Renal cortex interstitium (tissue), 15 donors: ENCODE measurements at places on chromosomes 1 and 21.

DNA sequence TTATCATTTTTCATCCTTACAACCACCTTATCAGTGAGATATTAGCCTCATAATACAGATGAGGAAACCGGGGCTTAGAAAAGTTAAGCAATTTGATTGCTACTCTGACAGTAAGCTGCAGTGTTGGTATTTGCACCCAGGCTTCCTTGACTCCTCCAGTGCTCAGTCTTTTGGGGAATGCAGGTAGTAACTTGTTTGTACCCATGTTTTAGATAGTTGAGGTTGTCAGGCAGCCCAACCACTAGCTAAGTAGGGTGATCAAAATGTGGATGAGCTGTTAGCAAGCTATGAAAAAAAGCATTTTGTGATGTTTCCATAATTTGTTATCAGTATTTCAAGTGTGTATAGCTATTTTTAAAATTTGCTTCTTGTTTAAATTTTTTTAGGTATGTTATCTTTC lies 80.8 kb downstream of the SASS6 start:
- DNase-seq, result no peak

DNA sequence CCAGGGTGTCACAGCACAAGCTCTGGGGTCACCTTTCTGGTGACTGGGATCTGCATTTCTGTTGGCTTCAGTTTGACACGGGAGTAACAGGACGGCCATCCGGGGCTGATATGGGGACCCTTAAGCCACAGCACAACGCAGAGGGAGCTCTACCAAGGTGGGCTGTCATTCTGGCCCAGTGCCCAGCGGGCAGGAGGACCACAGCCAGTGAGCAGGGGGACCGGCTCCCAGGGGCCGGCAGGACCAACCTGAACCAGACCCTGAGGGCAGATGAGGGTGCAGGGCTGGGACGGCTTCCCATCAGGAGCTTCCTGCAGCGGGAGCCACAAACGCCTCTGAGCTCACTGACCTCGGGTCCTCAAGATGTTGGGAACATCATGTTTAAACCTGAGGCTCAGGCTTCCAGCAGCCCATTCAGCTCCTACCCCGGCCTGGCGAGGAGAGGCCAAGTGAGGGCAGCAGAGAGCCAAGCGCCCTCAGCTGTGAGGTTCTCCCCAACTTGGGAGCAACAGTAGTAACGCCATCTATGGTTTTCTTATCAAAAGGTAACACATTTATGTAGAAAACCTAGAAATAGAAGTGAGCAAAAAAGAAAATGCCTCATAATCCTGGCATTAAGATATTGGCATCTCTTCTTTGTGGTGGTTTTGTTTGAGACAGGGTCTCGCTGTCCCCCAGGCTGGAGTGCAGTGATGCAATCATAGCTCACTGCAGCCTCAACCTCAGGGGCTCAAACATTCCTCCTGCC lies 26.8 kb downstream of the TMEM201 start:
- DNase-seq, result no peak

DNA sequence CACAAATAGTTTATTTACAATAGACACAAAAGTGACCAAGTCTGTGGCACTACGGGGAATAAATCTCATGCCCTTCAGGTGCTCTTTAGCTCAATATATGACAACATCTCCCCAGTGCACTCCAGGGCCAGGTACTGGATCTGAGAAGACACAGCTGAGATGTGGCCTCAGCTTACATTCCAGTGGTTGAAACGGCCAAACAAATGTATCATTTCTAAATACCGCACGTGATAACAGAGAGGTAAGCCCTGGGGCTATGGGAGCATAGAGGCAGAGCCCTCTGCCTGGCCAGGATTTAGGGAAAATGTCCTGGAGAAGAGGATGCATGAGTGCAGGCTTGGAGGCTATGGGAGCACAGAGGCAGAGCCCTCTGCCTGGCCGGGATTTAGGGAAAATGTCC lies 630.5 kb downstream of the SMYD3 start:
- DNase-seq, result no peak

DNA sequence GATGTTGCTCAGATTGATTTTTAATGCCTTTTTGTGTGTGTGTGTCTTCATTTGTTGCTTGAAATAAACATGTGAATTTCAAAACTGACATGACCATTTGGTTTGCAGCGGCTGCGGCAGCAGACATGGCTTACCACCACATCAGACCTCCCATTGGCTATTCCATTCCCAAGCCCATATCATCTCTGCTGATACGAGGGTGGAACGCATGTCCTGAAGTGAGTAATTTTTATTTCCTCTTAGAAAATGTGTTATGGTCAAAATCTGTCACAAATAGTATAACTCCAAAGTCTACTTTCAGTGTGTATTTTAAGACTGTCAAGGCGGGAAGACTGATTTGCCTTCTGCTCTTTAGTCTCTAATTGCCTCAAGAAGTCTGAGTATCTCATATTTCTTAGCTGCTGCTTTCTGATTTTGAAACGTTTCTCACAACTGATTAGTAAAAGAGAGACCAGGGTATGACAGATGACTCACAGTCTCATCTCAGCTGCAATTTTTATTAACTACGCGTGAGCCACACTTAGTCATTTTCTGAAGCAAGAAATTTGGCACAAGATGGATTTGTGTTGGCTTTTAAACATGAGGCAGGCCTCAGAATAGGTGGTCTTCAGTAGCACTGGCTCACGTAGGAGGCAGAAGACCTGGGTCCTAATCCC lies 49.0 kb downstream of the LRRC53 start:
- no peak for DNase-seq

DNA sequence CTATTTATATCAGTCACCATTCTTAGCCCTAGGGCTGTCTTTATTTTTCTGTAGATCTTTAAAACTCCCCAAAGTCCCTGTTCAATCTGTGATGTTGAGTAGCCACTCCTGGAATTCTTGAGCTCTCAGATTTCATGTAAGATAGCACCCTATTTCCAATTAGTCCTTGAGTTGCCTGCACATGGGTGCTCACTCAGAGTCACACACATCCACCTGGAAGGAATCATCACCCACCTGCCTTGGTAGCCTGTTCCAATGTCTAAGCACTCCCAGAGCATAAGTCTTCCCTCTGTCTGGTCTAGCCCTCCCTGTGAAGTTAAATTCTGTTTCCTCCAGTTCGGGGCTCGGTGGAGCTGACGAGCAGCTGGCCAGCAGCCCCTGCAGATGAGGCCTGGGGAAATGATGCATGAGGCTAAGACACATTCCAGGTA lies 14.7 kb upstream of the ATF3 start:
- no peak for DNase-seq

- DNase-seq, result no peak
These were observed 25.9 kb upstream of the PEF1 start for GRCh38 chr1:31670593-31670964.

DNA sequence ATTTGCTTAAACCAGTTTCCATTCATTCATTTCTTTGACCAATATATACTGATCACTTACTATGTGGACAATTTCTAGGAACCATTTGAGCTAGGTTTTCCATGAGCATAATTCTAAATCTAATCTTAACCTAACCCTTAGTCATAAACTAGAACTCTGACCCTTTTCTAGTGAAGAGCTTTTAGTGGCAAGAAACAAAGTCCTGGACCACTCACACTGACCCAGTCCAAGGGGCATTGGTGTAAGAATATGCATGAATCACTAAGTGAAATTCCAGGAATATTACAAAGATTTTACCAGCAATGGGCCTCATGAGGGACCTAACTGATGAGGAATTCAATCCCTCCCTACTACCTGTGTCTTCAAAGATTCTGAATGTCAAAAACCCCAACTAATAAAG lies 40.6 kb upstream of the SLC2A1 start:
- no peak for DNase-seq
